ENCODE measurements at places on chromosomes 6 and 20.

DNA sequence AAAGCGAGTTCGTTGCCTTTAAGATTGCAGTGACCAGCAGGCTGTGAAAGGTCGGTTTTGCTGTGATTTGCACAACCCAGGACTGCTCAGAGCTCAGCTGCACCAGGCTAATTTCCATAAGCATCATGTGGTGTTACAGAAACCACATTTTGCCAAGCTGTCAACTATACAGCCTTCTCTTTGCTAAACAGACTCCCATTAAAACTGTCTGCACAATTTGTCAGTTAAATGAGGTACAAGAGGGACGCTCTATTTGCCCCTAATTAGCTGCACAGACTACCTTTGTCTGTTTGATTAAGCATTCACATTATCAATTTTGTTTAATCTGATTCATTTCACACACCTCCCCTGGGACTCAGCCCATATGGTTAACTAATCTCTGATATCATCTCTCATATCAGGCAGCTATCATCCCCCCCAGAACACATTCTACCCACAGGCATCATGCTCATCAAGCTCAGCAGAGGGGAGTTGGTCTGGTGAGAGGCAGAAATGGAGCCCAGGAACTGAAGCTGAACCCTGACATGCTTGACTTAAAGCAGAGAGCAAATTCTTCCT lies 62.1 kb downstream of the OLIG3 start:
- DNase-seq, result no peak

- no peak for DNase-seq
Measured at GRCh38 chr6:84077645-84078044, 44.1 kb downstream of the MRAP2 start.

DNA sequence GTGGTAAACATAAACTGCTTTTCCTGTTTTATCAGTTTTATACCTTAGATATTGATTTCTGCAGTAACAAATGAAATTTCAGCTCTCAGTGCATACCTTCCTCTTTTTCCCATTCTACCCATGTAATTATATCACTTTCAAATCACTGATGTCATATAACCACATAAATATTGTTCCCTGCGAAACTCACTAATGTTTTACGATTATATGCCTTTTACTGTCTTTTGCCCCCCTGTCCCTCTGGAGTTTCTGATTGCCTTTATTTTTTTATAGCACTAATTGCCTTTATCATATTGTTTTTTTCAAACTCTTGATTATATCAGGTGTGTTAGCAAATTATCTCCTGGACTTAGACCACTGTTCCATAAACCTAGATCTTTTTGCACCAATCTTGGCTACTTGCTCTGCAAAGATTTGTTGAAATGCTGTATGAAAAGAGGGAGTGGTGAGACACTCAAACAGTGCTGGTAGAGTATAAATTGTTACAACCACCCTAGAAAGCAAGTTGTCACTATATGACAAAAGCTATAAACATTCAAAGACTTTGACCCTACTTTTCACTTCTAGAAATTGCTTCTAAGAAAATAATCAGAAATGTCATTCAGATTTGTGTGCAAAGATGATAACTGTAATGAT lies 29.6 kb upstream of the EDN1 start:
- DNase-seq, result no peak

DNA sequence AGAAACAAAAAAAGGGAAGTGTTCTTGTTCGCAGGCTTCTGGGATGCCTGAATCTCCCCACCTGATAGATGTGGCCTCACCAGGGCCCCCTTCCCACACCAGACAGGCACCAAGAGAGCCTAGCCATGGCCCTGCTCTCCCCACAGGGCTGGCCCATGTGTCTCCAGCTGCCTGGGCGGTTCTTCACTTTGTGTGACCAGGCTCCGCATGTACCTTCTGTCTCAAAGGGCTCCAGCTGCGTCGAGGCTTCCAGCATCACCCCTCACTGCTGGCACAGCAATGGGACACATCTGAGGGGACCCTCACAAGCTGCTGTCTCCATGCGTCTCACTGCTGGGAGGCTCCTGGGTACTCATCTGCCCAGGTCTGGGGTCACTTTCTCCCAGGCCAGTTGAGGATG lies 362.9 kb downstream of the ZFAND3 start:
- DNase-seq, result no peak

DNA sequence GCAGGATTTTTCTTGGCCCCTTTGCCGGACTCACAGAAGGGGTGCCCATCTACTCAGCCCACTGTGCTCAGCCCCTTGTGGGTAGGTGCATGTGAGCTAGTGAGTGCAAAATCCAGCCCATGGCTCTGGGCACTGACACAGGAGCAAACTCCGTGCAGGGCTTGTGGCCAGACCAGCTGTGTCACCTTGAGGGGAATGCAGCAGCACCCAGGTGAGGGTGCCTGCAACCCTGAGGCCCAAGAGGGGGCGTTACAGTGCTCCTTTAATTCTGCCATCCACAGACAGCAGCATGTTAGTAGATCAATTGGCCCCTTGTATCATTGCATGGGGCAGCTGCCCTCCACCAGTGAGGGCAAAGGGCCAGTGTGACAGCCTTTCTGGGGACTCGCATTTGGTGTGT lies 12.9 kb upstream of the IYD start:
- no peak for DNase-seq

DNA sequence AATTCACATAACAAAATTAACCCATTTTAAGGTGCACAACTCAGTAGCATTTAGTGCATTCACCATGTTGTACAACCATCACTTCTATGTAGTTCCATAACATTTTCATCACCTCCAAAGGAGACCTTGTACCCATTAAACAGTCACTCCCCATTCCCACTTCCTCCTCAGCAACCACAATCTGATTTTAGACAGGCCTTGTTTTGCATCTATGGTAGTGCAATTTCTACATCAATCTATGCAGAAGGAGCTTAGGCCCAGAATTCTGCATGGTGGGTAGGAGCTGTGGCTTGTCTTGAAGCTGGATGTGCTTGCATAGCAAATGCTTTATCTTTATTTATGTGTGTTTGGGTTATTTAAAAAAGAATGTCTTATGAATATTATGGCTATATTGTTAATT lies 13.5 kb upstream of the HLA-DQA1 start:
- no peak for DNase-seq

- peak; percentile 57 for DNase-seq
Measured at GRCh38 chr20:31661625-31662371, 24.1 kb downstream of the COX4I2 start.

Data from NCI-H510A treated with DMSO at 0.1 percent for 48 hours (cell line).